Forelimb muscle (tissue), 1 donor: ENCODE measurements at places on chromosomes 7 and 10. TPM values are rescaled to one million over a fixed set of nuclear protein-coding genes. Genes with fewer than 3 reads are reported as not detected.

CYP3A4 gene
- polyA plus RNA-seq = 0.22 TPM

SPACDR gene
- 1.7 TPM for polyA plus RNA-seq

KIF20B gene
- polyA plus RNA-seq = 5.3 TPM

RGS10 gene
- 35.7 TPM for polyA plus RNA-seq

SYT15 gene
- 5.2 TPM for polyA plus RNA-seq

MACROH2A2 gene
- 21.2 TPM for polyA plus RNA-seq
